ENCODE measurements at places on chromosomes 2 and 18.

DNA sequence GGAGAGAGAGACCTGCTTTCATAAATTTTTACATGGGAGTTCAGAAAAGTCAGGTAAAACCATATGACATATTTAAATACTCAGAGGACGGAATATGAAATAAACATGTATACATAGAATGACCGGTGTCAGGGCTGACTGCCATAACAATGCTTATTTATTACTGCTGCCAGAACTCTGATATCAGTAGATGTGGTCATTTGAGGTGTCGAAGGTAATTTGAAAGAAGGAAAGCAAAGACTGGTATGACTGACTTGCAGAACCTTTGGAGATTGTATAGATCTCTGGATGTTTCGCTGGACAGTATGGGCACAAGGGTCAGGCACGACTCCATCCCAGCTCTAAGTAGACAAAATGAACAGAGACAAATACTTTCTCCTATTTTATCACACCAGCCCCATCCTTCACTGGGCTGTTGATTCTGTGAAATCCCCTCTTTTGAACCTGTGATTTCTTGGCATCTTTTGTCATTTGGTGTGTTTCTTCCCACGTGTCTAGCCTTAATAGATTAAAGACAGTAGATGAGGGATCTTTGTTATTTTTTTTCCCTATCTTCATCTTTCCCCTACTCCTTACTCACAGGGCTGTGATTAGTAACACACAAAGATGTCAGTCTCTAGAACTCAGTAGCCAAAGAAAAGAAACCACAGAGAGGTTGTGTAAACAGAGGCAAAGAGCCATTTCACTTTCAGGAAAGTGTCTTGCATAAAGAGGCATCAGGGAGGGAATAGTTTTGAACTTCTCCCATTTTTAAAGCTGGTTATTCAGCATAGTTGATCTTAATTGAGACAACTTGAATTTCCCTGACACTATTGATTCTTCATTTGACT, 61.6 kb downstream of the ICOS start:
- DNase-seq: no peak

GRCh38 chr2:227163998-227164762, at the start of the genes COL4A3 and COL4A4:
Gene COL4A3 (plus strand): TSS chr2:227164624. CDS start chr2:227164727, 103 bp downstream.
Gene COL4A4 (minus strand): TSS chr2:227164205. CDS start chr2:227147483, 16,722 bp downstream.
- no peak for DNase-seq

GRCh38 chr2:74779265-74779558, 54.7 kb upstream of the HK2 start:
- no peak for DNase-seq

DNA sequence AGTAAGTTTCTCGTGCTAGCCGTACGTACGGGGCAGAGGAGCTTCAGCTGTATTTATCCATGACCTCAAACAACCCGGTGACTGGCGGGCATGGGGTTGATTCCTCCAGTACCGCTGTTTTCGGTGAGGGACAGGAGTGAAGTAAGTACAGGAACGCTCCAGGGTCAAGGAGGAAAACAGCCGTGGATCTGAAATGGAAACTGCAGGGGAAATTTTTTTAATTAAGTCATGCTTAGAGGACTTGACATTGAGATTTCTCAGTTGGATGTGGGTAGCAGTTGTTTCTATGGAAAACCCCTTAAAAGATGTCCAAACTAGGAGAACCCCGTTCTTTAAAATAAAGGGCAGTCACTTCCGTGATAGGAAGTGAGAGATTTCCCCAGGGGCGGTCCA, 1.2 kb downstream of the RAB12 start:
- DNase-seq: no peak

- DNase-seq: no peak
These were observed 656 bp downstream of the UNC80 start for GRCh38 chr2:209772290-209772685.

GRCh38 chr2:9707611-9708160, 76.9 kb upstream of the YWHAQ start:
- no peak for DNase-seq

DNA sequence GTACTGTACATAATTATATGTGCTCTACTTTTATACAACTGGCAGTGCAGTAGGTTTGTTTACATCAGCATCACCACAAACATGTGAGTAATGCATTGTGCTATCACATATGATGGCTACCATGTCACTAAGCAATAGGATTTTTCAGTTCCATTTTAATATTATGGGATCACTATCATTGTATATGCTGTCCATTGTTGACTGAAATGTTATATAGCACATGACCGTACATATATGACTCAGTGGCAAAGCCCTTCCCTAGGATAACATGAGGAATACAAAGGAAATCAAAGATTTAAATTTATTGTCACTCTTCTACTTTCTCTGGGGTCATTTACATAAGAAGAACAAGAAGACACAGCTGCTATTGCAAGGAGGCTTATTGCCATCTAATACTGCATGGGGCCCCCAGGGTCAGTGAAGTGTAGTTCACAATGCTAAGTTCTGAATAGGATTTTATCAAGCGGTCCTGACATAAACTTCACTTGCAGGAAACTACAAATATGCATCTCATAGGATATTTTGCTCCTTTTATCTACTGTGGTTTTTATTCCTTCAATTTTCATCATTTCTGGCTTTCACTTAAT, 21.8 kb downstream of the PDE1A start:
- no peak for DNase-seq

DNA sequence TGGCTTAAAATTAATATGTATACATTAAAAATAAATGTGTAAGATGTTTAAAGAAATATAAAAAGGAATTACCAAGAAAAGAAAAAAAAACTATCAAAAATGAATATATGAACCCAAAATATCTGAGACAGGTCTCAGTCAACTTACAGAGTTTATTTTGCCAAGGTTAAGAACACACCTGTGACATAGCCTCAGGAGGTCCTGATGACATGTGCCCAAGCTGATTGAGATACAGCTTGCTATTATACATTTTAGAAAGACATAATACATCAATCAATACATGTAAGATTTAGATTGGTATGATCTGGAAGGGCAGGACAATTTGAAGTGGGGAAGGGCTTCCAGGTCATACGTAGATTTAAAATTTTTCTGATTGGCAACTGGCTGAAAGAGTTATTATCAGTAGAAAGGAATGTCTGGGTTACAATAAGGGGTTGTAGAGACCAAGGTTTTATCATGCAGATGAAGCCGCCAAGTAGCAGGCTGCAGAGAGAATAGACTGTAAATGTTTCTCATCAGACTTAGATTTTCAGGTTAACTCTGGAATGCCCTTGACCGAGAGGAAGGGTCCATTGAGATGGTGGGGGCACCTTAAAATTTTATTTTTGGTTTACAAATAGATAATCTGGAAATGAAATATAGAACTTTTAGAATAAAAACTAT, 74.7 kb downstream of the EXOC6B start:
- no peak for DNase-seq

GRCh38 chr2:43848214-43848613, 9.4 kb downstream of the ABCG8 start:
- DNase-seq: no peak

- DNase-seq: no peak
These were observed 381.6 kb downstream of the SUCLG1 start for GRCh38 chr2:84077496-84077895.

DNA sequence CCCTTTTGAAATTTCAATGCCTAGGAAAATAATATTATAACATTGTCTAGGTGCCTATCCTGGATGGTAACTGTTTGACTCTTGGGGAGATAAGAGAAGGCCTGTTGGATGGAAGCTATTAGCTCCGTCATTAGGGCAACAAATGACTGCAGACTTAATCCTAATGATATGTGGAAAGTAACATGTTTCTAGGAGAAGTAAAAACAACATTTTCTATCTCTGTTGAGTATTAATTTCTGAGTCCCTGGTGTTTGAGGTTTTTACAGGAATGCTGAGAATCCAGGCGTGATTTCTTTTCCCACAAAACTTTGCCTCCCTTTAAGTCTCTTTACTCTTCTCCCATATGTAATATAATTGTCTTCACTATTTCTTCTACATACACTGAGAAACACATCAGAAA, 159.1 kb downstream of the GALNT1 start:
- no peak for DNase-seq

DNA sequence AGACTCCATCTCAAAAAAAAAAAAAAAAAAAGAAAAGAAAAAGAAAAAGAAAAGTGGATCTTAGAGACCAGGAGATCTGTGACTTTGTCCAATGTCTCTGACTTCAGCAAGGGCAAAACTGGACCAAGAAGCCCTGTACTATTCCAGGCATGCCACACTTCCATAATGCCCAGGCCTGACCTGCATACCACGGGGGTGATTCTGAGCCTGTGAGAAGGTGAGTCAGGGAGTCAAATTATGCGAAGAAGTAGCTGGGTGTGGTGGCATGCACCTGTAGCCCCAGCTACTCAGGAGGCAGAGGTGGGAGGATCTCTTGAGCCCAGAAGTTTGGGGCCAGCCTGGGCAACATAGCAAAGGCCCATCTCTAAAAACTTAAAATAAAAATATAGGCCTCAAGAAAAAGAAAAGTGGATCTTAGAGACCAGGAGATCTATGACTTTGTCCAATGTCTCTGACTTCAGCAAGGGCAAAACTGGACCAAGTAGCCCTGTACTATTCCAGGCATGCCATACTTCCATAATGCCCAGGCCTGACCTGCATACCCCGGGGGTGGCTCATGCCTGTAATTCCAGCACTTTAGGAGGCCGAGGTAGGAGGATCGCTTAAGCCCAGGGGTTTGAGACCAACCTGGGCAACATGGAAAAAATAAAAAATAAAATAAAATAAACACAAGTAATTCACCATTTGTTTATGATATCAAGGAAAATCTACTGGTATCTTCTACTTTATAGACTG, 12.2 kb upstream of the PUM2 start:
- DNase-seq: no peak

DNA sequence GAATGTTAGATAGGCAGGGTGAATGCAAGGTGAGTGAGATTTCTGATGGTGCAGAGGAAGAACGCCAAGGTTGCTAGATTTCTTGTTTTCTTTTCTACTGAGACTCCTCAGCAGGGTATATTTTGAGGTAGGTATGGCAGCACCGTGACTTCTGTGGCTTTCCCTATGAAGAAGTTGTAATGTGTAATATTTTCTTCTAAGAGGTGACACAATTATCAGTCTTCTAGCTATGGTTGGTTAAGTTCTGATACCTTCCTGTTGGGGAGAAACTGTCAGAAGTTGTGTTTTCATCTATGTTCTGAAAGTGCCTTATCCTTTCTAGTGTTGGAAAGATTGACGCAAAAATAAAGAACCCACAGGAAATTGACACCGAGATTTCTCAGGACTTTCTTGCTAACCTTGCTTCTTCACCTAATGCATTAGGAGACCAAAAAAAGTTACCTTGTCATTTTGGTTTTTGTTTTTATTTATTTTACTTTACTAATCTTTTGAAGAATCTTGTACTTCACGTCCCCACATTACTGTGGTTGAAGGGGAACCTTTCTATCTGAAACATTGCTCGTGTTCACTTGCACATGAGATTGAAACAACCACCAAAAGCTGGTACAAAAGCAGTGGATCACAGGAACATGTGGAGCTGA, 11.9 kb downstream of the IL18R1 start:
- no peak for DNase-seq

GRCh38 chr18:11398625-11399024, 210.8 kb upstream of the SLC35G4 start:
- DNase-seq: no peak

GRCh38 chr2:138550172-138550571, 48.6 kb downstream of the SPOPL start:
- DNase-seq: no peak

- DNase-seq: no peak
These were observed 88.9 kb downstream of the MCFD2 start for GRCh38 chr2:46826569-46827245.

DNA sequence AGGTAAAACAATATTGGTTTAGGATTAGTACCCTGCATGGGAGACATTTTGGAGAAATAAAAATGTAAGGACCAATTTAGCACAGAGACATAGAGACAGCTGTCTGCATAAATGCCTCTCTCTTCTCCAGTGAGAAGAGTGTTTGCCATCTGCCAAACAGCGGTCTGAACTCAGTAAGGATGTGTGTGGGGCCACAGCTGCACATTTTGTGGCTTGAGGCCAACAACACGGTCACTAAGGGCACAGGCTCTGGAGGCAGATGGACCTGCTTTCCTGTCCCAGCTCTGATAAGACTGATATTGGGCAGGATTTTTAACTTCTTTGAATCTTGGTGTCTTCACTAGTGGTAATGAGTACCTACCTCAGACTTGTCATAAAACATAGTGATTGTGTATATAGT, 10.2 kb downstream of the ZBTB14 start:
- DNase-seq: no peak
